GM12865 (cell line): ENCODE measurements at places on chromosomes 13 and 19.

- DNase-seq = no peak
These were observed 95.9 kb downstream of the UGGT2 start for GRCh38 chr13:95957331-95957730.

- no peak for DNase-seq
These were observed 799.0 kb downstream of the DACH1 start for GRCh38 chr13:71068041-71068440.

DNA sequence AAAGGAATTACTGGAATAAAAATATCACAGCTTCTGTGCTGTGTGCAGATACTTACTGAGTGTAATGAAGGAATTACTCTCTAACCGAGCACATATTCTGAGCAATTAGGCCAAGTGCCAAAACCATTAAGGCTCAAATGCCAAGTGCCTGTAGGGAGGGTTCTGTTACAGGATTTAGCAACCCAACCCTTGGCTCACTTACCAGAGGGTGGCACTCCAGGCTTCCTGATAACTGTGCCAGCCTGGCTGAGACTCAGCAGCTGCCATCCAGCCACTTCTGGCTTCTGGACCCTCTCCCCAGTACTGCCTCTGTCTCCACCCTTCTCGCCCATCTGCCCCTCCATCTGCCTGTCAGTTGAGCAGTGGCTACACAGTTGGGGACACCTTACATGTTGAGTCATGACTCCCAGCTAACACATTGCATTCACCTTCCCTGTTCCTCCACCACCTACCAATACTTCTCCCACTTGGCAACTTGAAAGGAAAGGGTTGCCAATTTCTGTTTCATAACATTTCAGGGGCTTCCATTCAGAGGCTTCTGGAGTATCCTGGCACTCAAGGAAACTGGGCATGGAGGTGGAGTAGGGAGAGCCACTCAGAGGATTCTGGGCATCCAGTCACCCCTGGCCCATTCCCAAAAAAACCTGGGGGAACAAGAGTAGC, 110.5 kb downstream of the COG6 start:
- peak; percentile 34 for DNase-seq

DNA sequence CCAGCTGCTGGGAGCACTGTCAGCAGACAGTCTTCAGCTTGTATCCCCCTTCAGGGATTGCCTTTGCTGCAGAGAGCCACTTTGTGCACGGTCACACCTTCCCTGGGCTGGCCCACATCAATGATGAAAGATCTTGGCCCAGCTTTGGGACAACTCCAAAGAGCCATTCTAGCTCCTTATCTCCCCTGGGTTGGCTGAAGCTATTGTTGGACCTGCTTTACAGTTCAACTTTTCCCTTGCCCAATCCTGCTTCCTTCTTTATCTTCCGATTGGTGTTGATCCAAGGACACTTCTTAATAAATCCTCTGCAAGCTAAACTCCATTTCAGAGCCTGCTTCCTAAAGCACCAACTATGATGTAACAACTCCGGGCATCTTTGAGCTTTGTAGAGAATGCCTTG, 466.4 kb downstream of the KLF12 start:
- no peak for DNase-seq

- no peak for DNase-seq
These were observed 243.2 kb downstream of the COL4A1 start for GRCh38 chr13:110063490-110064421.
